Stimulated activated CD8-positive, alpha-beta memory T cell treated with anti-CD3 and anti-CD28 coated beads, Interleukin-4, amount 100 ng/mL, for 1 hour (primary cell): ENCODE measurements at places on chromosomes 7 and 10.

DNA sequence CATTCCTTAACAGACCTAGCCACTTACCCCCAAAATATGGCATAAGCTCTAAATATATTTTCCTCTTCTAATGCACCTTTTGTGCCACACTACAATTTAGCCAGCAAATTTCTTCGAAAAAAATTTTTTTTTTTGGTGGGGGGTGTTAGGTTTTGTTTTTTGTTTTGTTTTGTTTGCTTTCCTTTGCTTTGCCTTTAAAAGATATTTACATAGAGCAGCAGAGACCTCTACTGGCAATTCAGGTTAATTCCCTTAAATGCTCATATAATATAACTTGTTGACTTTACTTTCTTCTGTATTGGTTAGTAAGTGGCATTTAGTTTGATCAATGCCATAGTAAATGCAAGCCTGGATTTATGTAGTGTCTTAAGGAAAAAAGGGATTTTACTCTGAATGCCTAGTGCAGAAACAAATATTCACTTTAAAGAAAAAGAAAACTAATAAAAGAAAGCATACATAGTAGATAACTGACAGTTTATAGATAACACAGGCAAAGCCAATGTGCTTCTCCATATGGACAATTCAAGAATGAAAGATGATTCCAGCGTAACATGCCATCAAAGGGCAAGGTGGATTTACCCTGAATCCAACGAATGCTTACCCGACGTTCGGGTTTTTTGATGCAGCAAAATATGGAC is 1250.6 kb downstream of the GATA3 start:
- no peak for DNase-seq

DNA sequence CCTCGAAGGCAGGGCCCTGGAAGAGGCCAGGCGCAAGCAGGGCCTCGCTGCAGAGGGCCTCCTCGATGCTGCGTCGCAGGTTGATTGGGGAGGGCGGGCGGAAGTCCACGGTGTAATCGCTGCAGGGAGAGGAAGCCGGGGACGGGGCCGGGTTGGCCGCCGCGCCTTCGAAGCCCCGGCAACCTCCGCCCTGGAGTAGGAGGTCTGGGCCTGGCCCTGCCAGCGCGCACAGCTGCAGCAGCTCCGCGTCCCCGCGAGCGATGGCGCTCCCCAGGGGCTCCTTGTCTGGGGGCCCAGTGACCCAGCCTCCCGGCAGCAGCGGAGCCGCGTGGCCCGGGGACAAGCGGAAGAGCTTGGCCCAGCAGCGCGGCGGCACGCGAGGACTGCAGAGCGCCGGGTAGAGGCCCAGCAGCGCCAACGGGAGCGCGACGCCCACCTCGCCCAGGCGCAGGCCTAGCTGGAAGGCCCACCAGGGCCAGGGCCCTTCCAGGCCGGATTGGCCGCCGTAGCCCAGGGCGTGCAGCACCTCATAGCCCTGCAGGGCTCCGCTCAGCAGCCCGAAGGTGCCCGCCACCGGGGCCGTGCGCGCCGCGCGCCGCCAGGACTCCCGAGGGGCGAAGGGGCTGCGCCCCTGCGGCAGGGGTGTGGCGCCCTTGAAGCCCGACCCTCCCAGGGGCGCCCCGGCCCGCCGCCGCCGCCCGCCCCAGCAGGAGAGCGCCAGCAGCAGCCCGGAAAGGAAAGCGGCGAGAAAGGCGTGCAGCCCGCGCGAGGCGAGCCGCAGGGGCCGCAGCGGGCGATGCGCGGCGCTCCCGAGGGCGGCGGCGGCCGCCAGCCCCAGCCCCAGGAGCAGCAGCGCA is 7.8 kb upstream of the RBM28 start:
- no peak for DNase-seq

- DNase-seq, result no peak
Observed at GRCh38 chr7:64875658-64876406, 27.2 kb upstream of the ZNF273 start.

- DNase-seq, result no peak
Observed at GRCh38 chr10:124386186-124387077, 32.3 kb downstream of the OAT start.

GRCh38 chr7:64686493-64687184 is 20.7 kb downstream of the ZNF107 start:
- no peak for DNase-seq

GRCh38 chr7:51636503-51636902 is 319.9 kb upstream of the COBL start:
- DNase-seq, result no peak

DNA sequence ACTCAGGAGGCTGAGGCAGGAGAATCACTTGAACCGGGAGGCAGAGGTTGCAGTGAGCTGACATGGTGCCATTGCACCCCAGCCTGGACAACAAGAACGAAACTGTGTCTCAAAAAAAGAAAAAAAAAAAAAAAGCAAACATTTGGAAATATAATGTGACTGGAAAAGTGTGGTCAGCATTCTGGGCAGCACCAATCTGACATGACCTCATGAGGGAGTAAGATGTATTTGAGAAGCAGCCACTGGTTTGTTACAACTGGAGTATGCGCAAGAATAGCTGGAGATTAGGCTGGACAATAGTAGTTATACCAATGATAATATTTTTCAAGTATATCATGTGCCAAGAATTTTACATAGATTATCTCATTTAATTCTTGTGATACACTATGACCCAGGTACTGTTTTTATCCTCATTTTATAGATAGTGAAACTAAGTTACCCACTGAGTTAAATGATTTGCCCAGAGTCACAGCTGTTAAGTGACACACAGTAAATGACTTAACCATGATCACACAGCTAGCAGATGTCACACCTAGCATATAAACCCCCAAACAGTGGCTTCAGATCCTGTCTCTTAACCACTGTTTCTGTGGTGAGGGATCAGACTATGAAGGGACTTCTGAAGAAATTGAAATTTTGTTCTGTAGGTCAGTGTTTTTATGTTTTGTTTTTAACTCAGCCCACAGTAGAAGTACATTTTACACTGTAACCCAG is 11.1 kb downstream of the MCU start:
- DNase-seq, result no peak

DNA sequence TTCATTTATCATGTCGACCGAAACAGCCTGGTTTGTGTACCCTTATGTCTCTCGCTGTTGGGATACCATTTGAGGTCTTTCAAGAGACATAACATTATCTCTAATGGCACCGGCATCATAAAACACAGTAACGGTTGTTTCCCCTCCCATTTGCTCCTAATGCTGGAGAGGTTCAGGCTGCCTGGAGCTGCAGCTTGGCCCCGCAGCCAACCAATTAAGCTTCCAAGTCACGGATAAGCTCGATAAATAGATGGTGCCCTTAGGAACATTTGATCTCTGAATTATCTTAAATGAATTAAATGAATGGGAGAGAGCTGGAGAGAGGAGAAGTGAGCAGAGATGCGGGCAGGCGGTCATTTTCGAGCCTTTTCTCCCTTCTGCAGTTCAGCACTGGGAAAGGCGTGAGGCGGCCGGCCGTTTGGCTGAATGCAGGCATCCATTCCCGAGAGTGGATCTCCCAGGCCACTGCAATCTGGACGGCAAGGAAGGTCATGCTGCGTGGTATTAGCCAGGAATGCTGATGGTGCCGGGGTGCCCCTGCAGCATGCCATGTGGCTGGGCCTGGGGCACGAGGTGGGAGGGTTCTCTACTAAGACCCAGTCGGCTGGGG is 12.6 kb downstream of the CPA4 start:
- no peak for DNase-seq

DNA sequence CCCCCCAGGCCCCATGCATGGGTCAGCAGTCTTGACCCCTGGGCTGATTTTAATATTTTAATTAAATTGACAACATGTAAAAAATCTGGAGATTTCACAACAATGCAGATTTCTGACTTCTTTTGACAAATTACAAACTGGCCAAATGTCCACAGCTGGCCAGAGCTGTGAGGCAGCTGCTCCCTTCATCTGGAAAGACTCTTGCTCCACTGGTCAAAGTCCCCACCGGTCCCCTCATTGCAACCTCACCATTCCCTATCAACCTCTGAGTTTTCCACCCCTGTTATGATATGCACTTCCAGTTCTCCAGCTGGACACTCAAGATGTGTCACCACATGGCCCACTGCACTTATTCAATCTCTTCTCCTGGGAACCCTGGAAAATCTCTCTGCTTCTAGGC is 266.2 kb downstream of the KCNMA1 start:
- DNase-seq, result no peak

GRCh38 chr10:28177944-28178637 is 124.8 kb downstream of the MPP7 start:
- DNase-seq, result no peak
